ENCODE measurements at places on chromosomes 2 and 18. TPM values are rescaled to one million over a fixed set of nuclear protein-coding genes. Genes with fewer than 3 reads are reported as not detected.

Gene C2orf72
- polyA plus RNA-seq = 1.1 TPM

Gene SLC8A1
- polyA plus RNA-seq = 11.2 TPM

Gene VIT
- 1.7 TPM for polyA plus RNA-seq

Gene LRRC30
- polyA plus RNA-seq = 4.3 TPM

Gene HOXD12
- polyA plus RNA-seq = not detected

Gene GAL3ST2
- not detected for polyA plus RNA-seq

Gene VWA3B
- 0.50 TPM for polyA plus RNA-seq

Gene DSG4
- not detected for polyA plus RNA-seq

Gene GCC2
- 19.2 TPM for polyA plus RNA-seq

Gene CRYGD
- polyA plus RNA-seq = not detected

Gene PSMA8
- not detected for polyA plus RNA-seq

Gene CABYR
- 2.3 TPM for polyA plus RNA-seq

Gene MEP1B
- polyA plus RNA-seq = not detected

Gene PLGLB2
- 2.4 TPM for polyA plus RNA-seq

DNA sequence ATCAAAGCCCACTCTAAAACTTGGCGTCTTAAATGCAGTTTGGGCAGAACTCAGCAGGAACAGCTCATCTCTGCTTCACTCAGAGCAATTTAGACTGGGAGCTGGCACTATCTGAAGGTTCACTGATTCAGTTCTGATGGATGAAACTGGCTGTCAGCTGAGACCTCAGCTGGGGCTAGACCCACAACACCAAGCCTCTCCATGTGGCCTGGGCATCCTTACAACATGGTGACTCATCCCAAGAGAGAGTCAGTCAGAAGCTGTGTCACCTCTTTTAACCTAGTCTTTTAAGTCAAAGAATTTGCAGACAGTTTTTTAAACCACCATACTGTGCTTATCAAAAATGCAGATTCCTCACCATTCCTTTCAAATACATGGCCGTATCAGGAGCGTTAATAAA, 62.6 kb upstream of the ZNF397 start:
- no peak for DNase-seq

GRCh38 chr2:121263996-121264715, 20.8 kb downstream of the TFCP2L1 start:
- no peak for DNase-seq

GRCh38 chr2:72057308-72057707, 90.4 kb downstream of the CYP26B1 start:
- no peak for DNase-seq

DNA sequence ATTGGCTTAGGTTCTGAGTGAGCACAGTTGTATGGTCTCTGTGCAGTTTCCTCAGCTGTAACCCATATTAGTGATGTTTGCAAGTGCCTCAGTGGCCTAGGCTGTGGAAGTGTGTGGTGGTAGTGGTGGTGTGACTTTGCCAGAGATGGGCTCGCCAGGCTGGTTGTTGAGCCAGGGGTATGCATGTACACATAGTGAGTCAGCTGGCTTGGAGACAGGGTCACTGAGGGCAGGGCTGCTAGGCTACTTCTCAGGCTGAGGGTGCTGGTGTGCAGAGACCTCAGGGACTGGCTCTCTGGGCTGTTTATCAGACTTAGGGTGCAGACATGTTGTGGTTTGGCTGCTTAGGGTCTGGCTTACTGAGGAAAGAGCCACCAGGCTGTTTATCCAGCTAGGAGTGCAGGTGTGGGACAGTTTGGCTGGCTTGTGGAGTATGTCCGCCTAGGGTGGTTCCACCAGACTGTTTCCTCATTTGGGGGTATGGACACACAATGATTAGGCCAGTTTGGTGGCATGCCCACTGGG, 15.0 kb downstream of the APLF start:
- DNase-seq = no peak

GRCh38 chr18:38545071-38545470, 979.5 kb upstream of the CELF4 start:
- no peak for DNase-seq

DNA sequence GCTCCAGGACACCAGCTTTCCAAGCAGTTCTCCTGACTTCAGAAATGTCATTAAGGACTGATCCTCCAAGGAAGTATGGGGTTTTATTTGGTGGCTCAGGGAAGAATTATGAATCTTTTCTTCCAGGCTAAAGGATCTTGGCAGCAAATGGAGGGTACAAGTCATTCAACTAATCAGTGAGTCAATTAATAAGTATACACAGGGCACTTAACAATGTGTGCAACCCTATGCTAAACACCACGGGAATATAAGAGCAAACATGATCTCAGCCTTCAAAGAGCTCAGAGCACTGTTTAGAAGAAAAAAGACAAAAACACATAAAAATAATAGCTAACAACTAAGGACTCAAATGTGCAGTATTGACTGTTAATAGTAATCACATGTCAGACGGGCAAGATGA, 234.5 kb downstream of the SETBP1 start:
- no peak for DNase-seq

GRCh38 chr18:50466634-50467033, 91.8 kb downstream of the SKA1 start:
- no peak for DNase-seq

GRCh38 chr2:178482437-178482836, 2.2 kb downstream of the PLEKHA3 start:
- no peak for DNase-seq

- peak; percentile 68 for DNase-seq
Observed at GRCh38 chr2:73984203-73984921, at the start of gene TET3. Gene TET3, plus strand, starts transcription at chr2:73984910. Its CDS starts 1,494 bp downstream, at chr2:73986404.

DNA sequence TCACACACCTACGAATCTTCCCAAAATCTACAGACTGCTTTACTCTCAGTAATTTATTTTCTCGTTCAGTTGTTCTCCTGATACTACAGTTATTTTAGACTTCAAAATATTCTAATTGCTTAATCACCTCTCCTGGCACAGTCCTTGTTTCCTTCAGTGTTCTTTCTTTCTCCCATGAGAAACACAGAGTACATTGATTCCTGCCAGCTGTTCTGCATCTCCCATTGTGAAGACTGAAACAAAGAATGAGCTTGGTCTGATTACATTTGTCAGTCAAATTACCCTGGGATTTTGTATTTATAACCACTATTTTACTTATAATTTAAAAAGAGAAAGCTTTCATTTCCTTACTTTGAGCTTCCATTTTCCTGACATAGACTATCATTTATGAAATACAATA, 63.9 kb upstream of the TANK start:
- DNase-seq = no peak

GRCh38 chr18:31185186-31185950, 22.7 kb upstream of the DSC1 start:
- DNase-seq = no peak

- DNase-seq = peak; percentile 27
Observed at GRCh38 chr2:72993147-72993932, 76.0 kb downstream of the EMX1 start.

GRCh38 chr18:70288851-70289328, at the start of gene SOCS6:
Gene SOCS6, plus strand, starts transcription at chr18:70289045. Its CDS starts 35,624 bp downstream, at chr18:70324669.
- DNase-seq = peak; percentile 84

GRCh38 chr2:72103690-72104089, 44.0 kb downstream of the CYP26B1 start:
- no peak for DNase-seq

GRCh38 chr18:50651334-50651733, 91.4 kb downstream of the MAPK4 start:
- DNase-seq = no peak

- DNase-seq = no peak
Observed at GRCh38 chr18:45121146-45121545, 440.5 kb downstream of the SETBP1 start.

- DNase-seq = no peak
Observed at GRCh38 chr18:48725562-48725961, 186.7 kb downstream of the CTIF start.

DNA sequence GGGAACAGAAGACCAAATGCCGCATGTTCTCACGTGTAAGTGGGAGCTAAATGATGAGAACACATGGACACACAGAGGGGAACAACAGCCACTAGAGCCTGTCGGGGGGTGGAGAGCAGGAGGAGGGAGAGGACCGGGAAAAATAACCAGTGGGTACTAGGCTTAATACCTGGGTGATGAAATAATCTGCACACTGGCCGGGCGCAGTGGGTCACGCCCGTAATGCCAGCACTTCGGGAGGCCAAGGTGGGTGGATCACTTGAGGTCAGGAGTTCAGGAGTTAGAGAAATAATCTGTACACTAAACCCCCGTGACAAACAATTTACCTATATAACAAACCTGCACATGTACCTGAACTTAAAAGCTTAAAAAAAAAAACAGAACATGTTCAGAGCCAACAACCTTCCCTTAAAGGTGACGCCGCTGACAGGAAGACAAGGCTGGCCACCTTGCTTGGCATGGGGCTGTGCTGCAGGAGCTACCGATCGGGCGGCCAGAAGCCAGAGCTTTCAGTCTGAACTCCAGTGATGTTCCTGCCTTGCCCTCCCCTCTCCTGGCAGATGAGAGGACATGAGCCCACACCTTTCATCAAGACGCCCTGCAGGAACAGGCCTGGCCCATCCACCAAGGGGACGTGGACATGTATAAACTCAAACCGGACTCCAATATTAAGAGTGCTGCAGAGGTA, 11.2 kb downstream of the SLC66A2 start:
- no peak for DNase-seq

DNA sequence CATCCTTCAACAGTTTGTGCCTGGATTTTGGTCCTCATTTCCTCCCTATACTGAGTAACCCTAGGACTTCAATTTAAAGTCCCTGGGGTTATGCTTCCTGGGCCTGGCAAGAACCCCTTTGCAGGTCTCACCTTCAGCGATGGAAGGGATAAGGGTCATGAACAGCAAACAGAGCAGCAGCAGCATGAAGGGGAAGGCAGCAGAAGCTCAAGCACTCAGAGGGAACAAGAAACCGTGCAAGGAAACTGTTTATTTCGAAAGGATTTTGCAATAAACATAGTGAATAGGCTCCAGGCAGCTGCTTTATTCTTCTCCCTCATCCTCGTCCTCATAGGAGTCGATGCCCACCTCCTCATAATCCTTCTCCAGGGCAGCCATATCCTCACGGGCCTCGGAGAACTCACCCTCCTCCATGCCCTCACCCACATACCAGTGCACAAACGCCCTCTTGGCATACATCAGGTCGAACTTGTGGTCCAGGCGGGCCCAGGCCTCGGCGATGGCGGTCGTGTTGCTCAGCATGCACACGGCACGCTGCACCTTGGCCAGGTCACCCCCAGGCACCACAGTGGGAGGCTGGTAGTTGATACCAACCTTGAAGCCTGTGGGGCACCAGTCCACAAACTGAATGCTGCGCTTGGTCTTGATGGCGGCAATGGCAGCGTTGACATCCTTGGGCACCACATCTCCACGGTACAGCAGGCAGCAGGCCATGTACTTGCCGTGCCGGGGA, 2.8 kb upstream of the TUBA4B start:
- DNase-seq = no peak

GRCh38 chr18:76441002-76441667, 53.9 kb downstream of the ZNF516 start:
- DNase-seq = no peak

GRCh38 chr2:41283079-41283775, 764.6 kb upstream of the PKDCC start:
- no peak for DNase-seq

- peak; percentile 98 for DNase-seq
Observed at GRCh38 chr2:85132834-85133637, at the start of gene TCF7L1. Gene TCF7L1, plus strand, starts transcription at chr2:85133392. Its CDS starts 293 bp downstream, at chr2:85133685.

DNA sequence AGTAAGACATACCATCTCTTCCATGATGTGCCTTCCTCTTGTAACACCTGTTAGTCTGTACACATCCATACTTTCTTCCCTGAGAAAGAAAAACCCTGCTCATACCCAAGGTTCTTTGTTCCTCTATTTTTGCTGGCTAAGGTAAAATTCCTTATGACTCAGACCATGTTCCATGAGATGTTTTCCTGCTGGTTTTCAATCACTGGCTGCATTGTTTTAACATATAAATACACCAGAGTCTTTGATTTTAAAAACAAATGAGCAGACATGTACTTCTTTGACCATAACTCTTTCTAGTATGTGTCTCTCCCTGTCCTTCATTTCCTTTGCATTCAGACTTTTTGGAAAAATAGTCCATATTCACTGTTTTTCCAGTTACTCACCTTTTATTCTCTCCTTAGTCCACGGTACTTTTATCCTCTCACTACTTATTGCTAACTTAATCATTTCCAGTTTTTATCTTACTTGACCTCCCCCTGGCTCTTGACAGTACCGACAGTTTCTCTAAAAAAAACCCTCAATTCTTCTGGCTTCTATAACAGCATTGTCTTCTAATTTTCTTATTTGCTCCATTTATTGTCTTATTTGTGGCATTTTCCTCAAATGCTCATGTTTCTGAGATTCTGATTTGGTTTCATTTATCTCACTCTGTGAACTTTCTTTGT, 4.3 kb downstream of the VAPA start:
- DNase-seq = peak; percentile 53

- DNase-seq = no peak
Observed at GRCh38 chr2:20670315-20671035, 3.5 kb downstream of the GDF7 start.

DNA sequence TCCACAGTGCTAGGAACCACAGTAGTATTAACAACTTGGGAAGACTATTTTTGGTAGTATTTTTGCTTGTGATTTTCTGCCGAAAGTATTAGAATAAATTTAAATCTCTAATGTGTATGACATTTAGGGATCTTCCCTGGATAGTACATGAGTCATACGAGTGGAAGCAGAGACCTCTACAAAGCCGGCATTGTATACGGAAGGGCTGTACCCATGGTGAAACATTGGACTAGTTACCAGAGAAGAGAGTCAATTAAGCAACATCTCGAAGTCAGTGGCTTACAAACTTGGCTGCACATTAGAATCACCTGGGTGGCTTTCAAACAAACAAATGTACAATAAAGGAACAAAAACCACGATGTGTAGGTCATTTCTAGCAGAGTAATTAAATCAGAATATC, 1131.7 kb upstream of the LRRTM1 start:
- no peak for DNase-seq

DNA sequence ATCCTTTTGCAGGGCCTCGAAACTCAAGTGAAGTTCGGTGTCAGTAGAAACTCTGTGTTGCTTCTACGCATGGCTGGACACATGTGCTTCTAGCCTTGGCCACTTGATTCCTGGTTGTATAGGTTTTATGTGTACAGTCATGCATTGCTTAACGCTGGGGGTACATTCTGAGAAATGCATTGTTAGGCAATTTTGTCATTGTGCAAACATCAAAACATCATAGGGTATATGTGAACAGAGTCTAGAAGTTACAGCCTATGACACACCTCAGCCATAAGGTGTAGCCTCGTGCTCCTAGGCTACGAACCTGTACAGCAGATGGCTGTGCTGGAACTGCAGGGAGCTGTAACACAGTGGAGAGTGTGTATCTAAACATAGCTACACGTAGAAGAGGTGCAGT, 39.4 kb downstream of the TMEM18 start:
- no peak for DNase-seq

- DNase-seq = no peak
Observed at GRCh38 chr18:45635893-45636509, 20.7 kb downstream of the SLC14A2 start.
